ENCODE measurements at places on chromosomes 7 and 10. TPM values are rescaled to one million over a fixed set of nuclear protein-coding genes. Genes with fewer than 3 reads are reported as not detected.
A peak's percentile ranks its signal among the peaks of the same experiment; 100 is the strongest.

GRCh38 chr10:23432639-23433038 lies 6.2 kb upstream of the OTUD1 start:
- peak; percentile 48 for DNase-seq

DNA sequence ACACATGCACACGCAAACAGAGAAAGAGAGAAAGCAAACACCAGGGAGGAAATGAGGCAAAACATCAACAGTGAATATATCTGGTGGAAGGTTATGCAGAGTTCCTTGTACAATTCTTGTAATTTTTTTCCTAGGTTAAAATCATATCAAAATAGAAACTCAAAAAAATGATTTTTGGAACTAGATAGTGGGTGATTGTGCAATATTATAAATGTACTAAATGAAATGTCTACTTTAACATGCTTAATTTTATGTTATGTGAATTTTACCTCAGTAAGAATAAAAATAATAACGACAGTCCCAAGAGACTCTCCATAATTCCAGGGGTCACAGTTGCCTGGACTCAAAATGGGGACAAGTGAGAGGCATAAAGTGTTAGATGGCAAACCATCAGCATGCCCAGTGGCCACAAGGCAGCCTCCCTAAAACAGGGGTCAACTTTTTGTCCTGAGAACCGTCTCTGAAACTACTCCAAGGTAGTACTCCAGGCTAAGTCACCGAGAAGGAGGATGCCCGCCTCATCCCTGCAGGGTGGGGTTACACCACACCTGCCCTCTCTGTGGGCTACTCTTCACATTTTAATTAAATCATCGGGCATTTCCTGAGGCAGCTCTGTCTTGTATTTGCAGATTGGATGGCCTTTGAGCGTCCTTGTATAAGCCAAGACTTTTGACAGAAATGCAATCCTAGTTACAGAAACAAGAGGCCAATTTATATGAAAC lies 267.7 kb downstream of the ELMO1 start:
- no peak for DNase-seq

DNA sequence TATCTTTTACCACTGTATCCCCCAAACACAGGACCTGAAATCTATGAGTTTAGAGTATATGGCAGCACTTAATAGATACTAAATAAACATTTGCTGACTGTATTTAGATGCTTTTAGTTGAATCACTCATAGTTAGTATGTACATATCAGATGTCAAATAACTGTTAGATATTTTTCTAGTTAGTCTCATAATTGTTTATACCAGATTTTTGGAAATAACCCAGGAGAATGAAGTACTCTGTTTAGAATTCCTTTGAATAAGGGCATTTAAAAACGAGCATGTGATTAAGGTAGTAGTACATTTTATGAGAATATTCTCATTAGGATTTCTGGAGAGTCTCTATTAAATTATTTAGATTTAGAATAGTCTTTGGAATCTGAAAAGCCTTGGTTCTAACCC lies 22.3 kb upstream of the ZEB1 start:
- no peak for DNase-seq

GRCh38 chr7:131008840-131009711 lies 275.1 kb upstream of the KLF14 start:
- no peak for DNase-seq

- no peak for DNase-seq
These were observed 414.7 kb upstream of the SEMA3C start for GRCh38 chr7:81333536-81333935.

- DNase-seq = no peak
These were observed 18.4 kb upstream of the KLF6 start for GRCh38 chr10:3803295-3803926.

- DNase-seq = peak; percentile 54
These were observed 947.1 kb downstream of the GRM8 start for GRCh38 chr7:126305671-126306070.

DNA sequence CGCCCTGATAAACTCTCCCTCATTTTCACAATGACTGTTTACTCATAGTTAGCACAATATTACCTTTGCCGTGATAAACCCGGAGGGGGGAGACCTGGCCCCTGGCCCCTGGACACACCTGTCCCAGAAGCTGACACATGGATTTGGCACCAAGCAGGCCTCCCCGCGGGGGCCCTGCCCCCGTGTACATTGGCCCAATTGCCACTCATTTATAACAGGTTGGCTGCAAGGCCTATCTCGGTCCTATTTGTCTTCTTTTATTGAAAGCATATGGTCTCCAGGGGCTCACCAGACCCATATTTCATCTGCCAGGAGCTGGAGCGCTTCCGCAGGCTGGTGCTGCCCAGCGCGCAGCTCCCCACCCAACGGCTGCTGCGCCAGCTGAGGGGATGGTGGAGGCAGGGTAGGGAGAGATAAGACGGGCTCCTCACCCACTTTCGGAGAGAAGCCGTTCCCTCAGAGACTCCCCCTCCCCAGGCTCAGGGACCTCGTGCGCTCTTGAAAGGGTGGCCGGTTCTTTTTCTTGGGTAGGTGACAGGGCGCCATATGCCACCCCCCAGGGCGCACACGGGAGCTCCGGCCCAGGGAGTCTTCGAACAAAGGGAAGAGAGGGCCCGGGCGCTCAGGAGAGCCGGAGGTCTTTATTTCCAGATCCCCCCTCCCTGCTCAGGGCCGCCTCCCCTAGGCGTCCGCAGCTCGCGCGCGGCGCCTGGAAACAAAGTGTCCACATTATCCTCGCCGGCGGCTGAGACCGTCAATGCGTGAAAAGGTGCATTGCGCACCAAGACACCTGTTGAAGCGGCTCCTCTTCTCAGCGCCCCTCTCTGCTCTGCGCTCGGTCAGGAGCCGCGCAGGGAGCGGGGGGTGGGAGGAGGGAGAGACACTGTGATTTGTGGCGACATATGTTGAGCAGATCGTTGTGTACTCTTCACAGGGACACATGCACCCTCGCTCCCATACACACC lies 4.3 kb upstream of the NEUROG3 start:
- DNase-seq = no peak

The LMOD2 gene
- not detected for total RNA-seq

The CALML5 gene
- total RNA-seq = not detected

The ELN gene
- total RNA-seq = not detected

The RET gene
- total RNA-seq = not detected

The HOXA1 gene
- 5.6 TPM for total RNA-seq

All from MCF 10A (cell line).